ENCODE measurements at places on chromosomes 16 and 17. TPM values are rescaled to one million over a fixed set of nuclear protein-coding genes. Genes with fewer than 3 reads are reported as not detected.

The TBX2 gene
- total RNA-seq = 0.13 TPM

The ACSM2B gene
- total RNA-seq = not detected

The PMFBP1 gene
- total RNA-seq = 0.14 TPM

The AATK gene
- total RNA-seq = 3.8 TPM

The C1QBP gene
- 414 TPM for total RNA-seq

The CMTM2 gene
- total RNA-seq = not detected

The CORO1A gene
- total RNA-seq = 4.0 TPM

The TMEM106A gene
- 6.5 TPM for total RNA-seq

The ELMO3 gene
- 0.93 TPM for total RNA-seq

The PRR35 gene
- 0.07 TPM for total RNA-seq

The UNC45B gene
- under 0.01 TPM for total RNA-seq

The KRT40 gene
- not detected for total RNA-seq

The OR3A2 gene
- total RNA-seq = not detected

The KRTAP4-3 gene
- total RNA-seq = not detected

The MYH1 gene
- total RNA-seq = not detected
